ENCODE measurements at places on chromosomes 3 and 15.

GRCh38 chr3:133963657-133964396, 65.9 kb downstream of the SLCO2A1 start:
- DNase-seq, result no peak

DNA sequence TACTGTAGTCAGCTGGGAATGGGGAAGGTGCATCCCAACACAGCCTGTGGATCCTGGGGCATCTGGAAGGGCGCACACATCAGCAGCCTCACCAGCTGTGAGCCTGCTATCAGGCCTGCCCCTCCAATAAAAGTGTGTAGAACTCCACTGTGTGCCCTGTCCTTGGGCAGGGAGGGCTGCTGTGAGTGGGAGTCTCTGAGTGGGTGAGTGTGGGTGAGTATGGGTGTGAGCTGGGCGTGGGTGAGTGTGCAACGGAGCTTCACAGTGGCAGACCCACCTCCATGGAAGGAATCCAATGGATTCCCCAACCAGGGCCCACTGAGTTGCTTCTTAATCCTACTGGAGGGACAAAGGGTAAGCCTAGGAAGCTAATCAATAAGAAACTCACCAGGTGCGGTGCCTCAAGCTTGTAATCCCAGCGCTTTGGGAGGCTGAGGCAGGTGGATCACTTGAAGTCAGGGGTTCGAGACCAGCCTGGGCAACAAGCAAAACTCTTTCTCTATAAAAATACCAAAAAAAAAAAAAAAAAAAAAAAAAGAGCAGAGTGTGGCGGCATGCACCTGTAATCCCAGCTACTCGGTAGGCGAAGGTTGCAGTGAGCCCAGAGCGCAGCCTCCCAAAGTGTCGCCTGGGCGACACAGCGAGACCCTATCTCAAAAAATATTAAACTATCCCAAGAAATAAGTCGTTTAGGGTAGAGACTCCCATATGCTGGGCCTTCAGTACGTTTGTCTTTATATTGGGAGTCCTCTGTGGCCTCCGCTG, 555 bp upstream of the RCCD1 start:
- DNase-seq, result no peak

DNA sequence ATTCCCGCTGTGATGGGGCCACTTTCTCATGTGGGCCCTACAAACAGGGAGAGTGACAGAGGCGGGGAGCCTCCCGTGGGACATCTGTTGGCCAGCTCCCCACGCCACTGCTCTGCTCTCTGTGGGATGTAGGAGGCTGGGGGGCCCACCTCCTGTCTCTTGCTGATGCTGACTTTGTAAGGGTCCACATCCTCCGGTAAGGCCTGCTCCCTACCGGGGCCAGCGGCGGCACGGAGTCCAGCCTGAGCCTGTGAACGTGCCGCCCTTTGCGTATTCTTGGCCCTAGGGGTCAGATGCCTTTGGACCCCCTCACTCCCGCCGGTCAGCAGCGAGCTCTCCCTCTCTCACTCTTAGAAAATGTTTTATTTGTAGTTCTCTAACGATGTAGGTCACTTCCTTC, 153.2 kb downstream of the LRRC28 start:
- DNase-seq, result no peak

DNA sequence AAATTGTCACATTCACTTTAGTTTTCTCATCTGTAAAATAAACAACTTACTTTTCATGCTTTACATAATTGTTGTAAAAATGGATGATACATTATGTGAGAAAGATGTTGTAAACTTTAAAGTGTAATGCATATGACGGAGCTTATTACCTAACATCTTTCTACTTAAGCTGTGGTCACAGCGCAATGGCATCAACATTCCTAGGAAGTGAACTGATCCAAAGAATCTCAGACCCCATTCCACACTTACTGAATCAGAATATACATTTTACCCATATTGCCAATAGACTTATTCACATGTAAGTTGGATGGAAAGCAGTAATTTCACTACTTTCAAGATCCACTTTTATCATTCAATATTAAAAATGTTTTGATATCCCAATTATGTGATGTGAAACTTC, 497.5 kb downstream of the FGF12 start:
- DNase-seq, result no peak

DNA sequence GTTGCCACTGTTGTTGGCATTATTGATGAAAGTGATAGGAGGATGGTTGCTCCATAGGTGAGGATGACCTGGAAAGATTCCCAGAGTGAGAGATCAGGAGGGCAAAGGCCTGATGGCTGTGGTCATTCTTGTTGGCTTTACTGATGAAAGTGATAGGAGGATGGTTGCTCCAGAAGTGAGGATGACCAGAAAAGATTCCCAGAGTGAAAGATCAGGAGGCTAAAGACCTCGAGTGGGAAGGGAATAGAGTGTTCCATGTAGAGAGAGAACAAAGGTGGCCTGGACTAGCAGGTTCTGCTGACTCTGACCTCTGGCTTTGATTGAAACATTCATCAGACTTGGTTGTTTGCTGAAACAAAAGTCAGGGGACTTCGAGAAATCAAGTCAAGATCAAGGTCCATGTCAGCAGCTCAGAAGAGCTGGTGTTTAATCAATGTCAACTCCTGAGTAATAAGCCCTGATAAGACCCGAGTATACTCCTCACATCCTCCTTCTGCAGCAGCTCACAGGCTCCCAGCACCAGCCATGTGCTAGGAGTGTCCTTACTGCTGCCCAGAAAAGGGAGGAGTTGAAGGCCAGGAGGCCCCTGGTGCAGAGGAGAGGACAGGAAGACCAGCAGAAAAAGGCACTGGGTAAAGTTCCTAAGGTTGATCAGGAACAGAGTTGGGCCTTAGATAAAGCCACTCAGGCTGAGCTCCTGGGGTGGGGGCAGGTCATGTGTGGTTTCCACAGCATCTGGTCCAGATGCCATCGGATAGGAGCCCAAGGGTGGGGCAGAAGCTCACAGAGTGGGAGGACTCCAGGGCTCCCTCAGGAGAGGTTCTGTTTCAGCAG, 19.9 kb downstream of the CYP8B1 start:
- DNase-seq, result no peak

GRCh38 chr3:140091143-140091542, 156.2 kb downstream of the CLSTN2 start:
- no peak for DNase-seq

All from stimulated activated CD4-positive, alpha-beta T cell treated with anti-CD3 and anti-CD28 coated beads, Interleukin-4, amount 100 ng/mL, for 48 hours (primary cell).